Progenitor cell of endocrine pancreas (in vitro differentiated cells): ENCODE measurements at places on chromosomes 5 and 9. TPM values are rescaled to one million over a fixed set of nuclear protein-coding genes. Genes with fewer than 3 reads are reported as not detected.

DNA sequence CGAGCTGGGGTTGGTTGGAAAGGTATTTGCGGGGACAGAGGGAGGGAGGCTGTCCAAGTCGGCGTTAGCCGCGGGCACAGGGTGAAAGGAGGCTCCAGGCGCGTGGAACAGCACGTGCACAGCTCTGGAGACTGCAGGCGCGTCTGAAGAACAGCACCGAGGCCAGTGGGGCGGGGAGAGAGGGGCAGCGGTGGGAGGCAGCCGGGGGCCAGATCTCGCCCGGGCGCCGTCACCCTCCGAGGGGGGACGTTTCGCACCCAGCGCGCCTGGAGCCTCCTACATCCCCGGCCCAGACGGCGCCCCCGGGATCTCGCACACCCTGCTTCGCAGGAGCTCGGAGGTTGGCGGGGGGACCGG is 79.6 kb downstream of the NTNG2 start:
- peaks cover 6% of the 10 kb centered on the region for H3K4me1 ChIP-seq
- DNase-seq = no peak
- peaks cover 54% of the 10 kb centered on the region for H3K27me3 ChIP-seq
- peak overlapping the region; percentile 89 for H3K27ac ChIP-seq

DNA sequence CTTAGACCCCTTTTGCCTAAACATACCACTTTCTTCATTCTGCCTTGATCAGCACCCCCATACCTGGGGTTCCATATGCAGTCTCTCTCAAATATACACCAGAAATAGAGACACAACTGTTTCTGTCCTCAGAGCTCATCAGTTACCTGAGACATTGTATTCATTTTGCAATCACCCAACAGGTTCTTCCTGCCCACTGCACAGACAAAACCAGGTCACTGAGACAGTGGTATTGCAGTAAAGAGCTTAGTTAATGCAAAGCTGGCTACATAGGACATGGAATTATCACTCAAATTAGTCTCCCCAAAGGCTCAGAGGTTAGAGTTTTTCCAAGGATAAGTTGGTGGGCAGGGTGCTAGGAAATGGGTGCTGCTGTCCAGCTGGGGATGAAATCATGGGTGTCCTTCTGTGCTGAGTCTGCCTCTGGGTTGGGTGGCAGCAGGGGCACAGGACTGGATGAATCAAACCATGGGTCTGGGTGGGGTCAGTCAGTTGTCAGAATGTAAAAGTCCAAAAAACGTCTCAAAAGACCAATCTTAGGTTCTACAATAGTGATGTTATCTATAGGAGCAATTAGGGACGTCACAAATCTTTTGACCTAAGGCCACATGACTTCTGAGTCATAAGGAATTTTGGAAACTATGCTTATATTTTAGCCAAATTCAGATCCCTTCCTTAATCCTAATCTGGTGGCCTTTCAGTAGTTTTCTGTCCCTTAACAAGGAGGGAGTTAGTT is 41.0 kb downstream of the KCNV2 start:
- H3K4me3 ChIP-seq = no peak overlapping the region
- no peak overlapping the region for H3K27ac ChIP-seq
- H3K36me3 ChIP-seq = peaks cover 23% of the 10 kb centered on the region
- no peak for DNase-seq
- H3K27me3 ChIP-seq = peaks cover 87% of the 10 kb centered on the region

- no peak overlapping the region for H3K4me3 ChIP-seq
- H3K27me3 ChIP-seq = peaks cover 7% of the 10 kb centered on the region
- H3K36me3 ChIP-seq = no peaks in the 10 kb centered on the region
- DNase-seq = no peak
- no peak overlapping the region for H3K27ac ChIP-seq
- H3K4me1 ChIP-seq = no peaks in the 10 kb centered on the region
These were observed 128.1 kb downstream of the FBXO38 start for GRCh38 chr5:148511810-148512347.

- no peak overlapping the region for H3K4me3 ChIP-seq
- no peaks in the 10 kb centered on the region for H3K36me3 ChIP-seq
- H3K4me1 ChIP-seq = peaks cover 3% of the 10 kb centered on the region
- no peaks in the 10 kb centered on the region for H3K27me3 ChIP-seq
- DNase-seq = no peak
- peak overlapping the region; percentile 63 for H3K27ac ChIP-seq
These were observed 121.8 kb downstream of the MCTP1 start for GRCh38 chr5:95163079-95163478.

DNA sequence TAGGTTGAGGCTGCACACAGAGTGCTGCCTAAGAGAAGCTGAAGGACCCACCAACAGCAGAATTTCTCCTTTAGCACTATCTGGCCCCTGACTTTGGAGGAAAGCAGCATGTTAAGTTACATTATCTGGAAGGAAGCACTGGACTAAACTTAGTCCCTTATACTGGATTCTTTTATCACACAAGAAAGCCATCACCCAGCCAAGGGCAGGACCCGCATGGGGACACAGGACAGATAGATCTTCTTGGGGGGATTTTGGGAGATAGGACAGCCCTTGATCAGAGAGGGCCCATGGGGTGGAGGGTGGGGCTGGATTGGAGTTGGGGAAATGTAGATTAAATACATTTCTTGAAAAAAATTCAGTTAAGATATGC is 14.4 kb downstream of the ANKRD33B start:
- no peaks in the 10 kb centered on the region for H3K4me1 ChIP-seq
- no peak overlapping the region for H3K4me3 ChIP-seq

DNA sequence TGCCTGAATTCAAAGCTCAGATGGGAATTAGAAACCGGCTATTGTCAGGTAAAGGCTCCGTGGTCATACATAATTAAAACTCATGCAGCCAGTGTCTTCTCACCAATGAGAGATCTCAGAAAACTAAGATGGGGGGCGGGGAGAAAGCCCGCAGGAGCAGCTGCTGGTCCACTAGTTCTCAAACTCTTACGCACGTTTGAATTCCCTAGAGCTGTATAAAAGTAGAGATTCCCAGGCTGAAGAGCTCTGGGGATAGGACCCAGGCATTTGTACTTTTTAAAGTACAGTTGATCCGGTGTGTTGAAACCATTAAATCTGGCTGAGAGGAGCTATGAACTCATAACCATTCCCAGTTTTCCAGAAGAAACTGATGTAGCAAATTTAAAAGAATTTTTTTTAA is 68.5 kb downstream of the FRMD3 start:
- H3K27me3 ChIP-seq = peaks cover 13% of the 10 kb centered on the region
- no peaks in the 10 kb centered on the region for H3K36me3 ChIP-seq
- no peak overlapping the region for H3K27ac ChIP-seq
- no peaks in the 10 kb centered on the region for H3K4me1 ChIP-seq
- DNase-seq = no peak
- no peak overlapping the region for H3K4me3 ChIP-seq

DNA sequence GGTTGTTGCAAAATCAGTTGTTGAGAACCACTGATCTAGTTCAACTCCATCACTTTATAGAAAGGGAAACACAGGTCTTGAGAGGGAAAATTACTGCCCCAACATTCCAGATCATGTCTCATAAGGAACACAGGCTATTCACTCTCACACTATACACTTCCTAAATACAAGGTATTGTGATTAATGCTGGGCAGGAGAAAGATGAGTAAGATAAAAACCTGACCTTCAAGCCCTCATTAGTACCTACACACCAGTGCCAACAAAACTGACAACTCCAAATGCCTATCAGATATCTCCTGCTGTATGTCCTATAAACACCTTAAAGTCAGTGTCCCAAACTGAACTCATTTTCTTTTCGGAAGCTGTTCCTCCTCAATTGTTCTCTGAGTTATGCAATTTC is 8.2 kb downstream of the GNE start:
- no peak for DNase-seq
- H3K27ac ChIP-seq = no peak overlapping the region
- H3K27me3 ChIP-seq = no peaks in the 10 kb centered on the region
- H3K4me1 ChIP-seq = no peaks in the 10 kb centered on the region
- H3K36me3 ChIP-seq = peaks cover 8% of the 10 kb centered on the region

- peaks cover 4% of the 10 kb centered on the region for H3K4me1 ChIP-seq
- H3K27ac ChIP-seq = no peak overlapping the region
- no peak overlapping the region for H3K4me3 ChIP-seq
- H3K36me3 ChIP-seq = no peaks in the 10 kb centered on the region
- no peak for DNase-seq
These were observed 978.4 kb downstream of the TLE4 start for GRCh38 chr9:80550181-80550580.

DNA sequence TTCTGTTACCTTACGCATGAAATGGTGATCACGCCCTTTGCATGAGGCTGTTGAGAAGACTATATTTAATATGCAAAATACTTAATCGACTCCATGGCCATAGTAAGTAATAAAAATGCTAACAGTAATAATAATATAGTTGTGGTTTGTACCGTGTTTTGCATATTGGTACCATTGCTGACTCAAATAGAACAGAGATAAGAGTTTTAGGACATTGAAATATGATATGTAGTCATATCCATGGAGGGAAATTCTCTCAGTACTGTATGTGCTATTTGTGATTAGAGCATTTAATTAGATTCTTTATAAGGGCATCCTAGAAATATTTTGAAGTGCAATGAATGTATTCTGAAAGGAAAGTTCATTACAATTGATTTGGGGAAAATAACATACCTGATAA is 41.9 kb downstream of the CFAP90 start:
- DNase-seq = no peak
- no peaks in the 10 kb centered on the region for H3K4me1 ChIP-seq
- H3K36me3 ChIP-seq = no peaks in the 10 kb centered on the region
- peaks cover 33% of the 10 kb centered on the region for H3K27me3 ChIP-seq

DNA sequence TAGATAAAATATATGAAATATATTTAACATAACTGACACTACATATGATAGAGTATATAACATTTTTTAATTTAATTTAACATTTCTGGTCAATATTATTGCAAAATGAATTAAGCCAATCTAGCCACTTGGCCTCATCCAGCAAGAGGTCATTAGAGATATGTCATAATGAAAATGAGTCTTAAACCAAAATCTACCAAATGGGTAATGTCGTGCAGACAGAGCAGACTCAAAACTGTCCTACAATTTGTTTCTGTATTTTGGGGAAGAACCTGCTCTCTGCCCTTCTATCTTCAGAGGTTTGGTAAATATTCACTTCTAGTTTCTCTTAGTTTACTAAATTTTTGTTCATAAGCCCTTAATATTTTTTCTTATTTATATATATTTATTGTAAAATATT is 61.4 kb downstream of the ARHGEF28 start:
- no peak overlapping the region for H3K27ac ChIP-seq
- H3K4me3 ChIP-seq = no peak overlapping the region
- no peak for DNase-seq
- H3K4me1 ChIP-seq = no peaks in the 10 kb centered on the region

DNA sequence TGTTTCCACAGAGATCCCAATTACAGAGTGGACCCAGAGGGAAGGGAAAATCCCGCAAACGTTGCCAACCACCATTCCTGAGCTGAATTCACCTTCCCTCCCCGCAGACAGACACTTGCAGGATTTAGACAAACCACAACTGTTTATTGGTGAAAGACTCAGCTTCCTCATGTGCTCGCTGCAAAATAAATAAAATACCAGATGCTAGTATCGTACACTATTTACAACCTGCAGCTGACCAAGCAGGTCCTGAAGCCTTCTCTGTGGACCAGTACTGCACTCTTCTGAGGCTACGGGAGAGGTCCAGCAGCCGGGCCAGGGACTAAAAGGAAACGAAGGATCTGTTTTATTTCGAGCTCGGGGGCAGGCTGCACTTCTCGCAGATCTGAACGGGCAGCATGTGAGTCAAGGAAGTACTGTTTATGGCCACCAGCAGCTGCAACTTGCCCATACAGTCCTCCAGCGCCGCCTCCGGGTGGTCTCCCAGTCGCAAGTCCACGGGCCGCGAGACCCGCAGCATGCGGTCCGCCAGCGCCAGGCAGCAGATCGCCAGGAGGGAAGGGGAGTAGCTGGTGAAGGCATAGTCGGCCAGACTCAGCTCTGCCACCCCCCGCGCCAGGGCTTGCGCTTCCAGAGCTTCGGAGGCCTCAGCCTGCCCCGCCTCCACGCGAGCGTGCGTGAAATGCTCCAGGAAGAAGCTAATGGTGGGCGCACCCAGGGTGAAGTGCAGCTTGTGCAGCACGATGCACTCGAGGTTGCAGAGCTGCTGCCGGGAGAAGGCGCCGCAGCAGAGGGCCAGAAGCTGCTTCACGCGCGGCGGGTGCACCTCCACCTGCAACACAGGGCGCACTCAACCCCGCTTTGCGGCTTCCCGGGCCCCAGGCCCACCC is 2.1 kb downstream of the CCNO start:
- DNase-seq = peak; percentile 29
- H3K36me3 ChIP-seq = no peaks in the 10 kb centered on the region
- peak overlapping the region; percentile 45 for H3K27ac ChIP-seq
- H3K4me1 ChIP-seq = peaks cover 20% of the 10 kb centered on the region
- H3K4me3 ChIP-seq = peak overlapping the region; percentile 24

DNA sequence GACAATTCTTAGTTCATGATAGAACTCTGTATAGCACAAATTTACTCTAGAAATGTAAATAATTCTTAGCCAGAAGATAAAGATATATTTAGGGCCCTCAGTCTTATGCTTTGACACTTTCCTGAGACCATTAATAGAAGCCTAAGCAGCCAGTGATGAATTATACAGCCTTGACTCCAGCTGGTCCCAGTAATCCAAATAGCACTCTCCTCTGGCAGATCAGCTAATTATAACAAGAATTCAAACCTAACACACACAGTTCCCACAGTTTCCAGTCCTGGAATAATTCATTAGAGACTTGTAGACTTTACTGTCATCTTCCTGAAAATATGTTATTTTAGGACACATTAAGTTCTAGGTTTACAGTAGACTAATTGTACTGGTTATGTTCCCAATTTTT is 50.4 kb downstream of the SHOC1 start:
- H3K27me3 ChIP-seq = no peaks in the 10 kb centered on the region
- H3K27ac ChIP-seq = no peak overlapping the region
- H3K4me3 ChIP-seq = no peak overlapping the region

- no peak for DNase-seq
- H3K27ac ChIP-seq = no peak overlapping the region
- H3K36me3 ChIP-seq = no peaks in the 10 kb centered on the region
- no peak overlapping the region for H3K4me3 ChIP-seq
- H3K4me1 ChIP-seq = no peaks in the 10 kb centered on the region
These were observed 9.6 kb upstream of the NTNG2 start for GRCh38 chr9:132152231-132152630.

- no peak for DNase-seq
- H3K27ac ChIP-seq = no peak overlapping the region
- H3K27me3 ChIP-seq = no peaks in the 10 kb centered on the region
- H3K36me3 ChIP-seq = no peaks in the 10 kb centered on the region
These were observed 127.0 kb downstream of the NNT start for GRCh38 chr5:43729846-43730478.

- no peaks in the 10 kb centered on the region for H3K36me3 ChIP-seq
- DNase-seq = no peak
- H3K4me1 ChIP-seq = no peaks in the 10 kb centered on the region
- H3K4me3 ChIP-seq = no peak overlapping the region
- H3K27me3 ChIP-seq = no peaks in the 10 kb centered on the region
These were observed 655.2 kb upstream of the RIOK2 start for GRCh38 chr5:97838214-97838613.

The FREM1 gene
- 11.4 and 13.2 TPM in 2 replicates for total RNA-seq

The STKLD1 gene
- 3.8 and 4.0 TPM in 2 replicates for total RNA-seq

The SURF6 gene
- total RNA-seq = 21.3 and 23.1 TPM in 2 replicates

The BTNL3 gene
- total RNA-seq = not detected in 2 replicates

The PGM5 gene
- 3.6 and 3.9 TPM in 2 replicates for total RNA-seq

The FAM170A gene
- 0.24 TPM in 1 of 2 replicates, not detected in the other for total RNA-seq

The LHX6 gene
- 1.6 and 3.1 TPM in 2 replicates for total RNA-seq

The SPINK6 gene
- total RNA-seq = not detected in 2 replicates

The PCDHGC4 gene
- total RNA-seq = 3.0 and 3.8 TPM in 2 replicates
